ENCODE measurements at places on chromosomes 1 and 21. TPM values are rescaled to one million over a fixed set of nuclear protein-coding genes. Genes with fewer than 3 reads are reported as not detected.
A peak's percentile ranks its signal among the peaks of the same experiment; 100 is the strongest.

DNA sequence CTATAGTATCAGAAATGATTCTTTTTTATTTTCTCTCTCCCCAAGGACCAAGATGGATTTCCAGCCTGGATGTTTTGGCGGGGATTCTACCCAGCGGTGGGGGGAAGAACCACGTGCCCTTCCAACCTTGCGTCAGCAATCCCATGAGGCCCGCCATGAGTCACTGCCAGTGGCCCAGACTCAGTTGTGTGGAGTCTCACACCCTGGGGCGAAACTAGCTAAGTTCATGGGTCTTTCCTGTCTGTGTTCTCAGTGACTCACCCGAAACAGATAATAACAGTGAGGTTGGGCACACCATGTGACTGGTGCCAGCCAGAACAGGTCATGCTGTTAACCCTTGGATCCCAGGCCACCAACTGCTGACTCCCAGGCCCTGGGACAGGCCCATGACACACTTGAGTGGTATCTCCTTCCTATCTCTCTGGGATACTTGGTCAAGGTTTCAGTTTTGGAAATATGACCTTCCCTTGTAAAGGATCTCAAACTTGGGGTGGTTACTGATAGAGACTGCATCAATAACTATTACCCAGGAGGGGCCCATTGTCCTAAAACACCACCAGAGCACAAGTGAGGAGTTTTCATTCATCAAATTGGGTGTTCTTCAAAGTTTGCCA lies 98.0 kb upstream of the DUSP10 start:
- no peak for DNase-seq

GRCh38 chr1:160354388-160354985 lies 11.3 kb downstream of the NCSTN start:
- DNase-seq = peak; percentile 76

SH3D21 gene
- total RNA-seq = 6.1 TPM

GRCh38 chr1:22259551-22260282 lies 116.8 kb upstream of the WNT4 start:
- no peak for DNase-seq

- no peak for DNase-seq
These were observed 54.1 kb downstream of the TAS1R2 start for GRCh38 chr1:18805150-18805879.

DNA sequence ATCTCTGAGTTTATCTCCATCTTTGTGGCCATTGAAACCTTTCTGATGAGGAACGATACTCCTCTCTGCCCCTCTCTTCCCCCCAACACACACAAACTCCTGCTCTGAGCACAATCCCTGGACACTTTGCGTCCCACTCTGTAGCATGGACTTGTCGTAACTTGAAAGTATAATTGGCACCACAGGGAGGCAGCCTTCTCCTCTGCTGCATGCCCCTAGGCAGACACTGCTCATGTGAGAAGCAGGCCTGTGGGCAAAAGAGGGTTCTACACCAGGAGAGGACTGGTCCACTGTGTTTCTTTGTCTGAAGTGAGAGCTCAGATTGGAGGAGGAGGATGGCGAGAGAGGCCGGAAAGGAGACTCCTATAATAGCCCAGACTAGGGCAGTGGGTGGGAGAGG lies 3.8 kb upstream of the PARS2 start:
- DNase-seq = peak; percentile 37

PTAFR gene
- total RNA-seq = not detected

GRCh38 chr1:247324204-247324787 lies 7.4 kb downstream of the ZNF496 start:
- DNase-seq = no peak

All from neural progenitor cell (in vitro differentiated cells).